ENCODE measurements at places on chromosomes 6 and 20. TPM values are rescaled to one million over a fixed set of nuclear protein-coding genes. Genes with fewer than 3 reads are reported as not detected.

DNA sequence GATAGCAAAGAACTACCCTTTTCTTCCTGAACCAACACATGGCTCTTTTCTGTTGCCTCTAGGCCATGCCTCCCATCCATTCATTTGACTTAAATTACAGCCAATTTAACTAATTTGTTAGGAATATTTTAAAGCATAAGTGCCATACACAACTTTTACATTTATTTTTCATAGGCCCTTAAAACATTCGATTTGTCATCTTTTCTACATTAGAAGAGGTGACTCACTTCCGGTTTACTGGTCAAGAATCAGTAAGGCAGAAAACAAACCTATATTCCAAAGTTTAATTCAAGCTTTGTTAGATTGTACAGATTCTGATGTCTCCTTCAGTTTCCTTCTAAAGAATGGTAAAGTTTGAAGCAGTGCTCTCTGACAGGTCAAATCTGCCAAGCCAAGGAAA, 344.3 kb downstream of the SAMD5 start:
- H3K27me3 ChIP-seq, result no peaks in the 10 kb centered on the region
- DNase-seq, result no peak
- H3K36me3 ChIP-seq, result no peaks in the 10 kb centered on the region
- no peak overlapping the region for H3K27ac ChIP-seq
- H3K4me3 ChIP-seq, result no peak overlapping the region

DNA sequence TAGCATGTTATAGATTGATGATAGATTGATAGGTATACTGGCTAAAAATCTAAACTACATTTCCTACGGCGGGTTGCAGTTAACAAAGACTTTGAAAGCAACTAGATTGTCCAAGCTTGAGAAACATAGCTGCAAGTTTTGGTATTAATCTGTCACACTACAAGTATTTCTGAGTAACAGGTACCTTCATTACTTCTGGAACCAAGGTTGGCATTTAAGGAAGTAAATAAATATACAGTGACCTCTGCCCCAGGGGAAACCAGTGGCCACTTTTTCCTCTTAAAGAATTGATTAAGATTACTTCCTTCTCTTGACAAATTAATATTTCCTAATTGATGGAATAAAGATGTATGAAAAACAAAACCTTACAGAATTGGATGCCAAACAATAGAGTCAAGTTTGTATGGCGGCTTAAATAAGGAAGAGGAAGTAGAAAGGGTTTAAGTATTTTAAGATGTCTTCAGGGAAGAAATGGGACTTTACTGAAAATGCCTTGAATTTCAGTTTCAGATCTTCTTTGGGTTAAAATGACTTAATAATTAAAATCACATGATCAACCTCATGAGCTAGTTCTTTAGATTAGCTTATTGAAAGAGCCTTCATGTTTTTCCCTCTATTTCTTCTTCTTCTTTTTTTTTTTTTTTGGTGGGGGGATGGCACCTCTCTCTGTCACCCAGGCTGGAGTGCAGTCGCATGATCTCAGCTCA, 132.8 kb downstream of the DOK5 start:
- H3K4me3 ChIP-seq, result no peak overlapping the region
- no peaks in the 10 kb centered on the region for H3K27me3 ChIP-seq
- peaks cover 23% of the 10 kb centered on the region for H3K4me1 ChIP-seq
- no peak for DNase-seq

DNA sequence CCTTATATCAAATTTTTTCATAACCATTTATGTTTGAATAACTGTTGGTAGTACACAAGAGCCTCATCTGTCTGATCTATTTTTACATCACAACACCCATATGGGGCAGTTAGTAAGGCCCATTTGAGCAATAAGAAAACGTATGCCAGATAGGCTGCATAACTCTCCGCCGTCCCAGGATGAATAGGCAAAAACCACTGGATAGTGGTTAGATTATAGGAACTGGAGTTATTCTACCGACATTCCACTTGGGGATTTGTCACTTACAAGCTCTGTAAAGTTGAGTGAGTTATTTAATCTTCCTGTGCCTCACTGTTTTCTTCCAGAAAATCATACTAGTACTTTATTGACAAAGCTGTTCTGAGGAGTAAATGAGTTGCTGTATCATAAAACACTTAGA, 881.9 kb downstream of the QKI start:
- H3K4me1 ChIP-seq, result no peaks in the 10 kb centered on the region
- H3K27ac ChIP-seq, result no peak overlapping the region
- H3K27me3 ChIP-seq, result no peaks in the 10 kb centered on the region
- H3K36me3 ChIP-seq, result no peaks in the 10 kb centered on the region
- DNase-seq, result no peak

DNA sequence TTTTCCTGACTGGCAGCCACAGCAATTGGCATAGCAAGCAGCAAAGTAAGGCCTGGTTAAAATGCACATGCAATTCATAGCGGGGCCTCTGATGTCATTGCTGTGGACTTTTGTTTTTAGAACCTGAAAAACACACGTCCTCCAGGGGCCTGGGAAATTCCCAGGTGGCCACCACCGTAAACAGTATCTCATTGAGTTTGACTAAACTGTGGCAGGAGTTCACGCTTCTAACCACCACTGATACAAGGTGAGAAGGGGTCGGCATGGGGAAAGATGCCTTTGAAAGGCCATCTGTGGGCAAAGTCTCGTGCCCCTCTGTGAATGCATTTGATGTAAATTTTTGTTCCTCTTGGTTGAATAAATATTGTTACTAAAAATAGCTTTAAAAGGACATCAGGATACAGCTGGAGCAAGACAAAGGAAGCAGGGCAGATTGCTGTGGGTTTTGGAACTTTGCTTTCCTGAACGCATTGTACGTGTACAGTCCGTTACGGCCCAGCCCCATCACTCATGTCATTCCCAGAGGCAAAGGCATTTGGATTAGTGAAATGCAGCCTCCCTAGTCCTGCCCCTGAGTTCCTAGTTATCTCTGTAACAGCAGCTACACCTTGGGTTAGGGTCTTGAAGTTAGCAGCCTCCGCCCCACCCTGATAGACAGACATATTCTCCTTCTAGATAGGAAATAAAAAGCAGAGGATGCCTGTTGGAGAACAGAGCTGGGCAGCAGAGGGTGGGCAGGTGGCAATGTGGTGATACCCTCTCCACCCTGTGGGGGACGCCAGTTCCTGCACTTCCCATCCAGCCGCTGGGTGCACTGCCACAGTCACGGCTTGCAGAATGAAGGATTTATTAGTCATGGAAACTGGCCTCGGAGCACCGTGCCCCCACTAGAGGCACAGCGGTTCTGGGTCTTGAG, 80.3 kb downstream of the ZDHHC14 start:
- H3K27ac ChIP-seq, result peak overlapping the region; percentile 8
- peaks cover 3% of the 10 kb centered on the region for H3K27me3 ChIP-seq
- no peaks in the 10 kb centered on the region for H3K36me3 ChIP-seq
- no peak overlapping the region for H3K4me3 ChIP-seq

Gene BTNL2
- total RNA-seq, result not detected

GRCh38 chr20:31712564-31713311, 9.9 kb downstream of the BCL2L1 start:
- H3K36me3 ChIP-seq, result peaks cover 63% of the 10 kb centered on the region
- no peak for DNase-seq
- H3K4me1 ChIP-seq, result peaks cover 71% of the 10 kb centered on the region
- peak overlapping the region; percentile 97 for H3K27ac ChIP-seq
- no peaks in the 10 kb centered on the region for H3K27me3 ChIP-seq
- H3K4me3 ChIP-seq, result peak overlapping the region; percentile 83

DNA sequence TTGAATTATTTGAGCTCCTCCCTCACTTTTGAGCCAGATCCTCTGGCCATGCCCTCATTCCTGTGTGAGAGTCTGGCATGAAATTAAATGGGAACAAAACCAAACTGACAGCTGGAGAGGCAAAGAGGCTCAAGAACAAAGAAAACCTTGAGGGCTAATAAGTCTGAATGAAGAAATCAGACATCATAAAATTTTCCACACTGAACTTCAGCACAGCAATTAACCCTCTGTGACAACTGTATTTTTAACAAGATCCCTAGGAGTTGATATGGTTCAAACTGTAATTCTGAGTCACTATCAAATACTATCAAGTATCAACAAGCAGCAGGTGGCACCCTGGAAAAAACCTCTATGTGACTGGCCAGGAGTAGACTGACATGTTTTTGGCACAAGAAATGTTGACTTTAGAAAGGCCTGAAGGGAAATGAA, 109.4 kb upstream of the EMILIN3 start:
- peak overlapping the region; percentile 44 for H3K27ac ChIP-seq
- H3K4me1 ChIP-seq, result peaks cover 19% of the 10 kb centered on the region
- DNase-seq, result no peak
- H3K36me3 ChIP-seq, result peaks cover 55% of the 10 kb centered on the region
- H3K27me3 ChIP-seq, result no peaks in the 10 kb centered on the region

DNA sequence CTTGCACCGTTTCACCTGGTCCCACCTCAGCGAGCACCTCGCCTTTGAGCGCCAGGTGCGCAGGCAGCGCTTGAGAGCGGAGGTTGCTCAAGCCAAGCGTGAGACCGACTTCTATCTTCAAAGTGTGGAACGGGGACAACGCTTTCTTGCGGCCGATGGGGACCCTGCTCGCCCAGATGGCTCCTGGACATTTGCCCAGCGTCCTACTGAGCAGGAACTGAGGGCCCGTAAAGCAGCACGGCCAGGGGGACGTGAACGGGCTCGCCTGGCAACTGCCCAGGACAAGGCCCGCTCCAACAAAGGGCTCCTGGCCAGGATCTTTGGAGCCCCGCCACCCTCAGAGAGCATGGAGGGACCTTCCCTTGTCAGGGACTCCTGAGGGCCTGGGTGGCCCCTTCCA, 1.5 kb downstream of the ABT1 start:
- H3K27ac ChIP-seq, result peak overlapping the region; percentile 24
- no peak overlapping the region for H3K4me3 ChIP-seq
- no peaks in the 10 kb centered on the region for H3K4me1 ChIP-seq

GRCh38 chr20:38092260-38092857, 58.8 kb downstream of the RPRD1B start:
- H3K27ac ChIP-seq, result no peak overlapping the region
- H3K4me3 ChIP-seq, result no peak overlapping the region
- H3K27me3 ChIP-seq, result no peaks in the 10 kb centered on the region
- DNase-seq, result no peak
- H3K36me3 ChIP-seq, result peaks cover 27% of the 10 kb centered on the region

DNA sequence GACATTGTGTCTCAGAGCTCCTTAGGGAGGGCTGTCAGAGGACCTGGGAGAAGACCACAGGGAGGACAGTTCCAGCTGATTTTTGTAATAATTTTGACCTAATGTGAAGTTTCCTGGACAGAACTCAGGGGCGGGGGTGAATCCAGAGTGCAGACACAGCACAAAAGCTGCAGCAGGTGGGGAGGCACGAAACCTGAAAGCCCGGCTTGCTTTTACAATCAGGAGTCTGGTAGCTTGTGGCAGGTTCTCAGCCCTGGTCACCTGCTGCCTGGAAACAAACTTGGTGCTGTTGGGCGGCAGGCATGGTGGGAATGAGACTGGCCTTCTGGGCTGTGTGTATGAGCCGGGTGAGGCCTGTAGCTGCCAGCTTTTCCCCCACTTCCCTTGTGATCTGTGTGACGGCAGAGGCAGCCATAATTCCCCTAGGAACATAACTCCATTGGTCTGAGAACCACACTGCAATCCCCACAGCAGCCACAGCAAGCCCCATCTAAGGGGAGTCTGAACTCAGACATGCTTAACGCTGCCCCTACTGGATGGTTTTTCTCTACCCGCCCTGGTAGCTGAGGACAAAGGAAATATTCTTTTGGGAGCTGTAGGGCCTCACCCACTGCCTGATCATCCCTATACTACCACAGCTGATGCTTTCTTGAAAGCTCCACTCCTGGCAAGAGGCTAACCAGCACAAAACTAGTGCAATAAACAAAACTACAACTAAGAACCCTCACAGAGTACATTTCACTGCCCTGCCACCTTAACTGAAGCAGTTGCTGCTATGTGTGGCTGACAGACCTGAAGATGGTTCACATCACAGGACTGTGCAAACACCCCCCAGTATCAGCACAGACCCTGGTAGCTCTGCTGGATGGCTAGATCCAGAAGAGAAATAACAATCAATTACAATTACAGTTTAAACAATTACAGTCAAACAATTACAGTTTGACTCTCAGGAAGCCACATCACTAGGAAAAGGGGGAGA, 1055.1 kb upstream of the GJE1 start:
- no peak overlapping the region for H3K4me3 ChIP-seq
- DNase-seq, result no peak
- H3K27me3 ChIP-seq, result no peaks in the 10 kb centered on the region
- H3K36me3 ChIP-seq, result no peaks in the 10 kb centered on the region

GRCh38 chr6:3176562-3177355, 19.4 kb upstream of the TUBB2A start:
- no peaks in the 10 kb centered on the region for H3K36me3 ChIP-seq
- H3K4me1 ChIP-seq, result peaks cover 11% of the 10 kb centered on the region
- no peak overlapping the region for H3K27ac ChIP-seq
- no peaks in the 10 kb centered on the region for H3K27me3 ChIP-seq
- no peak for DNase-seq

Gene E2F1
- total RNA-seq, result 32.8 TPM

Gene PNLDC1
- 0.17 TPM for total RNA-seq

GRCh38 chr20:25512709-25513108, 72.6 kb downstream of the NINL start:
- H3K4me3 ChIP-seq, result no peak overlapping the region
- no peak for DNase-seq
- peaks cover 72% of the 10 kb centered on the region for H3K36me3 ChIP-seq
- no peaks in the 10 kb centered on the region for H3K27me3 ChIP-seq

Gene SRSF12
- 3.9 TPM for total RNA-seq

DNA sequence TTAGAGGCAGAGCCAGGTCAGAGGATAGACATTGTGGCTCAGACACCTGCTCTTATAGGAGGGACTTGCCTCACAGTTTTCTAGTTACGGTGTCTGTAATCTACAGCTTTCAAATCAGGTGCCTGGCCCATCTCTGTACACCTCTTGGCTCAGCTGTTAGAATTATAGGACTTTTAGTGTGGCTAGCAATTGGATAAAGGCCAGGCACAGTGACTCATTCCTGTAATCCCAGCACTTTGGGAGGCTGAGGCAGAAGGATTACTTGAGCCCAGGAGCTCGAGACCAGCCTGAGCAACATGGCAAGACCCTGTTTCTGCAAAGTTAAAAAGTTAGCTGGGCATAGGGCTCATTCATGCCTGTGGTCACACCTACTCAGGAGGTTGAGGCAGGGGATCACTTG, 20.0 kb downstream of the BRPF3 start:
- peaks cover 36% of the 10 kb centered on the region for H3K36me3 ChIP-seq
- no peak overlapping the region for H3K27ac ChIP-seq
- no peak for DNase-seq
- no peaks in the 10 kb centered on the region for H3K4me1 ChIP-seq
- no peak overlapping the region for H3K4me3 ChIP-seq

Gene GSTA4
- 72.9 TPM for total RNA-seq
